ENCODE measurements at places on chromosomes 13 and 19.

DNA sequence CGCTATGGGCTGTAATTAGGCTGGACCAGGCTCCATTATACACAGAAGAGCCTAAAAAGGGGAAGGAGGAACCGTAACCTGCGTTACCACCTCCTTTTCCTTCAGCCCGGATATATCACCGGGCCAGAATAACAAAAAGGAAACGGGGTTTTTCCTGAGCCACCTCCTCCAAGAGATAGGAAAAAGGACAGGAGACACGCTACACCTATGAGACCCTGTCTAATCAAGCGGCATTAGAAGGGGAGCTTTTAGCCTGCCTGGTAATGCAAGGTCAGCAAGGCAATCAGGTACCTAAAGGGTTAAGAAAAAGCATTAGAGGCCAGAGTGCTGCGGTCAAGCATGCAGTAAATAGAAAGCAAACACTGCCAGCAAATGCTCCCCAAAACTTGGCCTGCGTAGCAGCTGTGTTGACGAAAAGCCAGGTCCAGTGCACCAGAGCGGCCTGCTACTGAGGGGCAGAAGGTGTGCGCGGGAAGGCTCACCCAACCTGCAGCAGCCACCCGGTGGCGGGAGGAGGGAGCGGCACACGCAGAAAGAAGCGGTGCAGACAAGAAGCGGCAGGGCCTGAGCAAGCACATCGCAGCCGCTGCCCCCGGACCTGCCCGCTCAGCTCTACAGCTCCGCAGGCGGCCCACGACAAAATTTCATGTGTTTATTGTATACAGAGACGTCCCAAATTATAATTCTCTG, 1466.1 kb downstream of the UQCRFS1 start:
- DNase-seq: peak; percentile 52

DNA sequence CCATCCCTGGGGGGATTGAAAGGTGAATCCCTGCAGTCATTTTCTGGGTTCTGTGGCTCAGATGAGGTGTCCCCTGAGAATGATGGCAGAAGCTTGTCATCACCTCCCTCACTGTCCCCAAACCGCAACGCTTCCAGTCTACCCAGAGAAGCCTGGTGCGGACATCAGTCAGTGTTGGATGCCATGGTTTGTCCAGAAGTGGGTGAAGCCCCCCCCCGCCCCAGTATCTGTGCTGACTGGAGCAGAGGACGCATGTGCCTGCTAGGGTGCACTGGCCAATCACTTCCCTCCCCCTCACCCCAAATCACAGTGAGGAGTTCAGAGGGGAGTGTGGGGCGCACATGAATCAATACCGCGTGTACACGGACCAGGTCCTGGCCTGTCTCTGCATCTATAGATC, 150.5 kb downstream of the TEX29 start:
- DNase-seq: no peak

DNA sequence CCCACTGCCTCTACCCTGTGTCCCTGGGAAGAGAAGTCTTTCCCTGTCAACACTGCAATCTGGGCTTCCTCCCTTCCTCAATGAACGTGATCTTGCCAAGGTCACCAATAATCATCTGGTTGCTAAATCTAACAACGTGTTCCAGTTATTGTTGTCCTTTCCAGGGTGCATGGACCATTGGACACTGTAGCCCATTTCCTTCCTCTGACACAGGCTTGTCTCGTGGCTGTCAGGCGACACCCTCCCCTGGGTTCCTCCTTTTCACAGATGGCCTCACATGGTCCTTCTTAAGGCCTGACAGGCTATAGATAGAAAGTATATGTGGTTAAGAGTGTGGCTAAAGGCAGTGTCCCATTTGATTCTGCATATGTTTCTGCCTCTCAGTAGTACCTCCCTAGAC, 67.7 kb upstream of the STARD13 start:
- DNase-seq: no peak

DNA sequence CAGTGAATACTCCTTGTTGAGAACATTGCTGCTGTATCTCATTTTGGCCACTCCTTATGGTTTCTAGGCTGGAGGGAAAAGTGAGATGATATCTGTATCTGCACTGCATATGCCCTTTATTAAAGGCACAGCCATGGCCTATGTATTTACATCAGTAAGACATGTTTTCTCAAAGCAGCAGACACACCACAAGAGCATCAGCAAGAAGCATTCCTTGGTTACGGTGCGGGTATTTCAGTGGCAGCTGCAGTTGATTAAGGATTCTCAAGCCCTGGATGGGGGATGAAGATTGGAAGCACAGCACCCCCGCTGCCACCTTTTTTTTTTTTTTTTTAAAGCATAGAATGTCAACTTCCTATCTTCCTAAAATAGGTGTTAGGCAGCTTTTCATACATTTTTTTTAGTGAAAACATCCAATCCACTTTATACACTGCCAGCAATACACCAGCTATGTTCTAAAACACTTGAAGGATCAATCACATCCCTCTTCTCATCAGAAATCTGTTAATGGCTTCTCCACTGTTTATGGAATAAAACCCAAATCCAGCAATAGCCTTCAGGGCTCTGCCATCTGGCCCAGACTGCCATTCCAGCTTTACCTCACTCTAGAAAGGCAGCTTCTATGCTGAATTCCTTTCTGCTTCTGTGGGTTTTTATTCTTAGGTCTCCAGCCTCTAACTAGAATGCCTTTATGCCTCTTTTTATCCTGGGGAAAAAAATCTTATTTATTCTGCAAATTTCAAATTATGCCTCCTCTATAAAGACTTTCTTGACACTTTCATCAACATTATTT, 331.0 kb downstream of the DNAJC15 start:
- no peak for DNase-seq

DNA sequence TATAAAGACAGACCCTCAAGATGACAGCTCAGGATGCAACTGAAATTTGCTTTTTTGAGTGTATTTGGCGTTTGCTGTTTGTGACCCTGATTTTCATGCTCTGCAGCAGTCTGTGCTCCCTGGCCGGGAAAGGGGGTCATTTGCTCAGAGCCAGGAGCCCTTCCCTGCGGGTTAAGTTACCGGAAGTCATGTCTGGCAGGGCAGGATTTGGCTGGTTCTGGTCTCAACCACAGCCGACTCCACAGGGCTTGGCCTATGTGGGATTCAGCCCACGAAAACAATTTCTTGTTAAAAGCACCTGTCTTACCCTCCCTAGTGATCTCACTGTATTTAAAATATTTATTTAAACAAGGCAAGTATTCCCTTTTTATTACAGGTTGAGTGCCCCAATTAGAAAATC, 22.6 kb downstream of the MCF2L start:
- DNase-seq: no peak

- DNase-seq: no peak
These were observed 844.5 kb downstream of the DIAPH3 start for GRCh38 chr13:59319276-59319675.

- no peak for DNase-seq
These were observed 12.2 kb downstream of the PPP1R12C start for GRCh38 chr19:55105237-55105636.

DNA sequence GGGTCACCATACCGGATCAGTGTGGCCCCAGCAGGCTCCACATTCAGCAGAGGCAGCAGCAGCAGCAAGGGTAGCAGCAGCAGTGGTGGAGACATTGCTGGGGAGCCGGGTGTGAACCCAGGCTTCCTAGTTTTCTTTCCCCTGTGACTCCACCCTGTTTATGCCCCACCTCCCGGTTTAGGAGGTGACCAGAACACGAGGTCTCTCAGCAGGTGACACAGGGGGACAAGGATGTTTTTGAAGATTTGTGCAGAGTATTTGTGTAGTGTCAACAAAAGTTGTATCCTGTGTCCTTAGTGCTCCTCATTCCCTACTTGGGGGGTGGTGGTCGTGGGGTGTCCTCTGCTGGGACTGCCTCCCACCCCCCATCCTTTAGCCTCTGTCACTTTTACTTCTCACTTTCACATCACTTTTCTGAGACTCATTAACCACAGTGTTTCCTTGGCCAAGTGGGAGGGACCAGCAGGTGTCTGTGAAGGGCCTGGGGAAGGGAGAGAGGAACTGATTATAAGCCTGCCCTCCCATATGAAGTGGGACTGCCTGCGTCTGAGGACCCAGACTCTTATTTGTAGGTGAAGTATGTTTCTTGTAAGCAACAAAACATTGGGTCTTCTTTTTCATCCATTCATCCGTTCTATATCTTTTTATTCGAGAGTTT, 15.6 kb upstream of the KCNC3 start:
- no peak for DNase-seq

DNA sequence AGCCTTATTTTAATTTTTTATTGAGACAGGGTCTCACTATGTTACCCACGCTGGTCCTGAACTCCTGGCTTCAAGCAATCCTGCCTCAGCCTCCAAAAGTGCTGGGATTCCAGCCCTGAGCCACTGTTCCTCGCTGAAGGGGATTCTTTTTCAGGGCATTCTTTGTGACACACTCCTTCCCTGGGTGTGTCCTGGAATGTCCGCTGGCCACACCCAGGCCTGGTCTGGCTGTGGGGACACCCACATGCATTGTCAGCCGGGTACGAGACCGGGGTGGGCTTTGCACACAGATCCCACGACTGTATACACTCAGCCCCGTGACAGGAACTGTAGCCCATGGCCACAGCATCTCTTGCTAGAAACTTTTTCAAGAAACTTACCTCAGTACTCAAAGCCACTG, 34.4 kb upstream of the GATAD2A start:
- DNase-seq: no peak

GRCh38 chr19:33933931-33934330, 137.3 kb downstream of the KCTD15 start:
- DNase-seq: no peak

- no peak for DNase-seq
These were observed 435 bp upstream of the OBI1 start for GRCh38 chr13:78659450-78659730.

DNA sequence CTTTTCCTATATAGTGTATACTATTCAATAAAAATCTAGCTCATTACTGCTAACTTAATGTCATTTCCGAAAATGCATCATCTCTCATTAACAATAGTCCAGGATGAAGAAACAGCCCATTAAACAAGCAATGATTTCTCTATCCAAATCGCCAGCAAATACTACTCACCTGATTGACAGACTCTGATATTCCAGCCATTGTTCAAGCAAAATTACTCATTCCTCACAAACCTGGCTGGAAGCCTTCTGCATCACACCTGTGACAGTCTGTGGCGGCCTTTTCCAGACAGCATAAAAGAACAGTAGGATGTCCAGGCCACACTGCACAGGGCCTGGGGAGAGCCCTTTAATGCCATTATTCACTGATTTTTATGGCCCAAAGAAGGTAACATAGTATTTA, 115.9 kb downstream of the ABCC4 start:
- DNase-seq: no peak

- no peak for DNase-seq
These were observed 536 bp downstream of the PRSS57 start for GRCh38 chr19:694481-695351.

DNA sequence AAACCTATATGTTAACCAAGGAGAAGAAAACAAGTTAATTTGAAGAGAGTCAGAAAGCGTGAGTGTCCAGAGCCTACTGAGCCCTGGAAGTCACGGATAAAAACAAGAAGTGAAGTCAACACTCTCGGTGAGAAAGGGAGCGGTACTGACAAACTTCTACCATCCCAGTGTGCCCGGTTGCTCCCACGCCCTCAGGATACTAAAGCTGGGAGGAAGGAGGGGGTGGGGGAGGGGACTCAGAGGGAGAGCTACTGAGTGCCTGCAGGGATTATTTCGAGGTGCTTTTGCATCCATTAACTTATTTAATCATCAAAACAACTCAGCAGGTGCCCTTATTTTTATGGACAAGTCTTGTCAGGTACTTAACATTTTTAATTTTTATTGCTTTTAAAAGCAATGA, 166.2 kb downstream of the ZIC5 start:
- DNase-seq: no peak

DNA sequence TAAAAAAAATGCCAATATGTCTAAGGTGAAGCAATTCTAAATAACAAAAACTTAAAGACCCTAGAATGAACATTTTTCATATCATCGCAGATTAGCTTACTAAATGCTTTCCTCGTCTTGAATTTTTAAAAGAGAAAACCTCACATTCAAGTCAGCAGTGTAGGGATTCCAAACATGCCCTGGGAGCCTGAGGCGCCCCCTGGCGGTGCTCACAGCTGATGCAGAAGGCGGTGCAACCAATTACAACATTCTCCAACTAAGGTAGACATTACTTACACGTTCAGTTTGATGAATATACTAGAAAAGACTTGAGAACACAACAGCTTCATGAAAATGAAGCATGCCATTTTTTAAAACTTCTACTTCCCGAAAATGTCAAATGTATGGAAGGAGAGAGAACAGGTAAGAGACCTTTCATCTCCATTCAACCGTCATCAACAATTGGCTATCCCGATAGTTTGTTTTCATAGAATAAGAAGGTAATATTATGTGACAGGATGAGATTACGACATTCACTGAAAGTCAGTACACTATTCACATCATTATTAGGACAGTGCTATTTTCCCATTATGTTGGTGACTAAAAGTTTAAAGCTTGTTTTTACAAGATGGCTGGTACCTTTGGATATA, 304.4 kb downstream of the DCLK1 start:
- DNase-seq: no peak

- DNase-seq: no peak
These were observed 652 bp downstream of the POU4F1 start for GRCh38 chr13:78602561-78603239.

DNA sequence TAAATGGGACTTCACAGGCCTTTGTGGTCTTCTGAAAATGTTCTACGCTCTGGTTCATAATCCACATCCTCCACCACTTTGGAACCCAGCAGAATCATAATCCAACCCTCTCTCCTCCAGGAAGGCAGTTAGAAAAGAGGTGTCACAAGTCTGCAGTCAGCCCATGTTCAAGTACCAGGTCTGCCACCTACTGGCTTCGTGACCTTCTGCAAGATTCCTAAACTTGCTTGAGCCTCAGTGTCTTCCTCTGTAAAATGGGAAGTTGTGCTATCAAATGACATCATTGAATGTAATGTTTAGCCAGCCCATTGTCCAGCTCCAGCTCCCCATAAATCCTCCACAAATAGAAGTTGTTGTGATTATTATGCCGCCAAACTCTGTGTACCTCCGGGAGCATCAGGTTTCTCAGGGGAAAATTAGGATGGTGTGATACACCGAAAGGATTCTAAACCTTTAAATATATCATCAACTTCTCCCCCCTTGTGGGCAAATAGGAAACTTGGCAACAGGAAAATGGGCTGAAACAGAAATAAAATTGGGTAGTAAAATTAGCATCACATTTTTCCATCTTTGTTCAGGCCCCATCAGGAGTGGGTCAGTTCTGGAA, 109.7 kb downstream of the NUFIP1 start:
- no peak for DNase-seq

DNA sequence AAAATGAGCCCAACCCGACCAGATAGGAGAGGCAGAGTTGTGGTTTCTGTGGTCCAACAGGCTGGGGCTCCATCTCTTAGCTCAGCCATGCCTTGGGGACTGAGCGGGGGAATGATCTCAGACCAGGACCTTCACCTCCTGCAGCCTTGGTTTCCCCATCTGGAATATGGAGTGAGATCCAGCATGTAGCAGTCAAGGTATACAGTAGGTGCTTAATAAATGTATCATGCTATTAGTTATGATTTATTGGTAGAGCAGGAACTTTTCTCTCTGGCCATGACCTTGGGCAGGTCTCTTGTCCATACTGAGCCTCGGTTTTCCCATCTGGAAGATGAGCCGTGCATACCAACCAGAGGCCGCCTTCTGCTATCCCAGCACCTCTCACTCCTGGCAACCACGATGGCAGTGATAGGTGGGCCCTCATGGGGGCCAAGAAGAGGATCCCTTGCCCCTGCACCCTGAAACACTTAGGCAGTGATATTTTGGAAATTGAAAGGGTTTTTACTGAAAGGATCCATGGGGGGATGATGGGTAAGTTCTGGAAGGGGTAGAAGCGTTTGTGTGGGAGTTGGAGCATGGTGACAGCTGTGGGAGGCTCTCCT, 9.1 kb downstream of the TM6SF2 start:
- no peak for DNase-seq

GRCh38 chr19:55041627-55042343, 3.7 kb upstream of the GP6 start:
- DNase-seq: no peak
